SK-N-DZ (cell line): ENCODE measurements at places on chromosomes 12 and 14.

DNA sequence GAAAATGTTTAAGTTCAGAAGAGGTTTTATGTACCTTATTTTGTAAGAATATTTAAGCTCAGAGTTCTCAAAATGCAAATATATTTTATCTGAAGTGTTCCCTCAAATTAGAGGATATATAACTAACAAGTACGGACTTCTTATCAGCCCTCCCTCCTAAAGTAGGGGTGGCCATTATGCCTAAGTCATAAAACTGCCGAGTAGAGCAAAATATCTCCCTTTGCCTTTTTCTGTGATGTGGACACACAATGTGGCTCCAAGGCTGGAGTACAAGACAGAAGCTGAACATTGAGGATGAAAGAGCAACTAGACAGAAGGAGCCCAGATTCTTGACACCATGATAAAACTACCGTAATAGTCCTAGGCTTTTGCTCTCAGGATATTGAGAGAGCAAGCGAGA, 120.9 kb downstream of the MED13L start:
- no peak for DNase-seq

- no peak for DNase-seq
These were observed 5.3 kb upstream of the BEST3 start for GRCh38 chr12:69704357-69704756.

GRCh38 chr12:122087431-122088178, 9.0 kb downstream of the MLXIP start:
- DNase-seq = no peak

GRCh38 chr14:55535516-55536203, 44.3 kb upstream of the KTN1 start:
- DNase-seq = no peak

GRCh38 chr14:77027538-77028383, 747 bp downstream of the IRF2BPL start:
- no peak for DNase-seq

GRCh38 chr14:55731881-55732498, 152.0 kb downstream of the KTN1 start:
- DNase-seq = peak; percentile 17

GRCh38 chr12:28191051-28192048, 1.1 kb downstream of the CCDC91 start:
- no peak for DNase-seq
